ENCODE measurements at places on chromosomes 12 and 14.

- DNase-seq = no peak
Observed at GRCh38 chr14:34035177-34035933, 84.5 kb upstream of the EGLN3 start.

DNA sequence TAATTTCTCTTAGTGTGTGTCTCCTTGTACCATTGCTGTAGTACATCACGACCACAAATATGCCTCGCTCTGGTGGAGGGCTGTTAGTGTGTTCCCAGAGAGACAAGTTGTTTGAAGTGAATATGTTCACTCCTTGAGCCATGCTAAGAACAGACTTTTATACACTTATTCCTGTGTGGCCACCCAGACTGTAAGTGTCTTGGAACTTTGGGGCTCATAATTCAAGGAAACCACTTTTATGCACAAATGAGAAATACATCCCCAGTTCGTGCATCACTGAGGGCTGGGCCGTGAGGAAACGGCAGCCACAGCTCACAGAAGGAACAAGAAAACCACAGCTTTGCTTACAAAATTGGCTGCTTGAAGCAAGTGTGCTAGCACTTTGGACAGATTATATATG is 362.2 kb upstream of the DDHD1 start:
- no peak for DNase-seq

- no peak for DNase-seq
Observed at GRCh38 chr12:116459011-116459875, 99.9 kb upstream of the MAP1LC3B2 start.

DNA sequence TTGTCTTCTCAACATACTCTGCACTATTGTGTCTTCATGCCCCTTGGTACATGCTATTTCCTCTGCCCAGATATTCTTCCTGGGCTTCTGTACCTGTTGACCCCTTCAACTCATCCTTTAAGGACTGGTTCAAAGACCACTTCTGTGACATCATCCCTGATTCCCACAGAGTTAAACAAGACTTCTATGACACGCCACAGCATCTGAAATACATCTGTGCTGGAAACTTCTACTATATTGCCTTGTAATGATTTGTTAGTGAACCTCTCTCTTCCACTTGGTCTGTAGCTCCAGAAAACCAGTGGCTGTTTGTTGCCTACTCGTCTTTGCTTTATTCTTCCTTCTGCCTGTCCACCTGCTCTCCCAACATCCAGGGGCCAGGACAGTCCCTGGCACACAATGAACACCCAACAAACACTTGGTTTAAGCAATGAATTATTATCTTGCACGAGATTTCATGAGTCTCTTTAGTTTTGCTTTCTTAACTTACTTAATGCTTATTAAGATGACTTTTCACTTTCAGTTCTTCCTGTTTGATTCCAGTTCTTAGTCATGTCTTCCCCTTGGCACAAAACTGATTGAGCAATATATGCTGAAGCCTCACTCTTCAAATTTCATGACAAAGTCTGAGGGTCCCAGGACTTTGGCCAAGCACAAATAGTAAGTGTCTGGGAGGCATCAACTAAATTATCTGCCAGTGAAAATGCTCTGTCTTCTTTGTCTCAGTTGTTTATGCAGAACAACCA is 485.9 kb downstream of the APAF1 start:
- DNase-seq = no peak

DNA sequence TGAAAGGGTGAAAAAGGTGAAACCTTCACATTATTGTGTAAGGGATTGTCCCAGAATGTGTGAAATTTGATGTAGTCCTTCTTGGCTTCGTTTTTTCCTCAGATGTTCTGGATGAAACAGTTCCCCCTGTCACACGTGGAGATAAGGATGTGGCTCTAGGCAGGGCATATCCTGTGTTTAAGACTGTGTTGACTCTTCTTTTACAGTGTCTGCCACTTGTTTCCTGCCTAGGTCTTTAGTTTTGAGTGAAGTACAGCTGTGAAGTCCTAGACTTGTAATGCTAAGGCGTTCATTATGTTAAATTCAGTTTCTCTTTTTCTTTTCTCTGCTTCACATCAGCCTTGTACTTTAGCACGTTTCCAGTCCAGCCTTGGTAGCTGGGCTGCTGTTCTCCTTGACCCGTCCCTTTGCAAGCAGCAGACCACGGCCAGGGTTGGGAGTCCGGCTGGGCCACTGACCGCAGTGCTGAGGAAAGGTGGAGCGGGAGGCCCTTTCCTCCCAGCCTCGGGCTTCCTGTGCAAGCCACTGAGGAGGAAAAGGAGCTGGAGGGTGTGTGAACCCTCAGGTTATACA is 59.1 kb downstream of the RASSF3 start:
- DNase-seq = no peak

DNA sequence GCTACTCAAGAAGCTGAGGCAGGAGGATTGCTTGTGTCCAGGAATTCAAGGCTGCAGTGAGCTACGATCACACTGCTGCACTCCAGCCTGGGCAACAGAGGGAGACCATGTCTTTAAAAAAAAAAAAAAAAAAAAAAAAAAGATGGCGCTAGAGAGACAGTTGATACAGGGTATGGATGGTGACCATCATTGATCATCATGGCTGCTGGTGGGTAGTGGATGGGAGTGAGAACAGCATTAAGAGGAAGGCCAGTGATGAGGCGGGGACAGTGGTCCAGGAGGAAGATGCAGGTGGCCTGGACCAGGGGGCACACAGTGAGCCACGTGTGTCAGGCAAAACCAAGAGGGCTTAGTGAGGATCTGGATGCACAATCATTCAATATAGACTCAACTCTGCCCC is 26.8 kb upstream of the MAP1LC3B2 start:
- DNase-seq = no peak

DNA sequence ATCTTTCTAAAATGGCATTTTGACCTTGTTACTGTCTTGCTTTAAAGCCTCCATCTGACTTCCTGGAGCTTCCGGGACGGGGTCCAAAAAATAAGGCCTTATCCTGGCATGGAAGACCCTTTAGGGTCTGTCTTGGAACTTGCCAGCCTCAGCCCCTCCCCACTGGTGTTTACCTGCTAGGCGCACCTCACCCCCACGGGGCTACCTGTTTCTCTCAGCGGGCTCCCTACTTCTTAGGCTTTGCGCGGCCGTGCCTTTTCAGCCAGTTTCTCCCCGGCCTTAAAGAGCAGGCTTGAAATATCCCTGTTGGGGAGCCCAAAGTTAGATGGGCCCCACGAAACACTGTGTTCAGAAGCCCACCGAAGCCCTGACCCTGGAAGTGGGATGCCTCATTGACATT is 5.1 kb downstream of the RTL1 start:
- DNase-seq = no peak

DNA sequence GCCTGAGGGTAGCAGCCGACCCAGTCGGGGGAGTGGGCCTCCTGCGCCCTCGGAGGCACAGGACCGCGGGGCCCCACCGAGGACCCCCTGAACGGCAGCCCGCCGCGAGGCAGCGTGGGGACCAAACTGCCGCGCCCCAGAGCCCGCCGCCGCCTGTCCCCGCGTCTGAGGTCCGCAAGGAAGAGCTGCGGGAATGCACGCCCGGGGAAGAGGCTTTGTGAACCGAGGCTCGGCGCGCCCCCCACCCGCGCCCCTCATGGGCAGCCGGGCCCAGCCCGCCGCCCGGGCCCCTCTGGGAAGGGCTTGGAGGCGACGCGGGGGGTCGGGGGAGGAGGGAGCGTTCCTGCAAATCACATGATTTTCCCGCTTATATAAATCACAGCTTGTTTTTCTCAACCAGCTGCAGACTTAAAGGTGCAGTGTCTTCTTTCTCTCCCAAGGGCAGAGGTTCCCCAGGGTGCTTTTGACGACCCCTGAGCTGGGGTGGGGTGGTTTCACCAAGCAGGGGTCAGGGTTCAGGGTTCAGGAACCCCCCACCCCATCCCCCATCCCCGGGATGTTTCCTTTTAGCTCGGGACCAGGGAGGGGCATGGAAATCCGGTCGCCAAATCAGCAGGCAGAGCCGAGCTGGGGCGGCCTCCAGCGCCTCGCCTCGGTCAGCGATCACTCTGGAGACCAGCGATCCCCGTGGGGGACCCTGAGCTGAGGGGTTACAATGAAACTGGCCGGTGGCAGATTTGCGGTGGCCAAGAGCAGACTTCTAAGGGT is 44.7 kb upstream of the ATP23 start:
- DNase-seq = no peak

DNA sequence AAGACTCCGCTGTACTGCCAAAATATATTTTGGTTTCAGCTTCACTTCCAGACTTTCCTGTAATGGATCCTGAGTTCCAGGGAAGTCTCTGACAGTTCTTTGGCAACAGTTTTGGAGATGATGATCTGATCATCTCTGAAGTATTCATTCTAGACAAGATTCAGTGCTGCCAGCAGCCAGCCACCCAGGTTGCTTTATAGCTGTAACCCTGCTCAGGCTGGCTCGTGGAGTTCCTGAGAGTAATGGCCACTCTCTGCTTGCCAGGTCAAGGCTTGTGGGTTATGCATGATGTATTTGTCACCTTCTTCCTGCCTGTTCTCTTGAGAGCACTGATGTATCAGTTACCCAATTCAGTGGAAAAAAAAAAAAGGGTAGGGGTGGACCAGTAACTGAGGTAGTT is 124.3 kb downstream of the PPHLN1 start:
- DNase-seq = no peak

DNA sequence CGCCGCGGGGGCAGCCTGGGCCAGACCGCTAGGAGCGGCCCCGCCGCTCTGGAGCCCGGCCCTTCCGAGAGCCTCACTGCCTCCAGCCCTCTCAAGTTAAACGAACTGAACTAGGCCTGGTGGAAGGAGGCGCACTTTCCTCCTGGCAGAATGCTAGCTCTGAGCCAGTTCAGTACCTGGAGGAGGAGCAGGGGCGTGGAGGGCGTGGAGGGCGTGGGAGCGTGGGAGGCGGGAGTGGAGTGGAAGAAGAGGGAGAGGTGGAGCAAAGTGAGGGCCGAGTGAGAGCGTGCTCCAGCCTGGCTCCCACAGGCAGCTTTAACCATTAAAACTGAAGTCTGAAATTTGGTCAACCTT is 5.3 kb downstream of the LTB4R start:
- DNase-seq = no peak

- DNase-seq = no peak
Observed at GRCh38 chr12:6250343-6250742, 50.1 kb downstream of the CD9 start.

- DNase-seq = no peak
Observed at GRCh38 chr14:103522649-103523574, at the start of gene CKB. Gene CKB, minus strand, starts transcription at chr14:103522830. Its CDS starts 337 bp downstream, at chr14:103522493.

DNA sequence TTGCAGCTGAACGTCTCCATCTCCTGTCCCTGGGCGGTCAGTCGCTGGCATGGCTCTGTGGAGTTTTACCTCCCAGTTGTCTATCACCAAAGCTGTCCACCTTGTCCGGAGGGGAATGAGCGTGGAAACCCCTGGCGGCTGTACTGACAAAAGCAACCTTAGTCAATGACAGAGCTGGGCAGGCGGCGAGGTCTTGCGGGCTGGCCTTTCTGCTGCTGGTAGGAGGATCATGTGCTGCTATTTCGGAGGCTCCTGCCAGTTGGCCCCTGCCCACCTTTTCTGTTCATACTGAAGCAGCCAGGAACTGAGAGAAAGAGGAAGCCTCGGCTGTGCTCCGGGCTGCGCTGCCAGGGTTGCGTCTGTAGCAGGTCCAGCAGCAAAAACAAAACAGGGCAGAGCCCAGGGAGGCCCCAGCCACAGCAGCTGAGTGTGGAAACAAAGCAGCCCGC is 57.7 kb downstream of the HMGA2 start:
- DNase-seq = no peak

GRCh38 chr12:68231229-68231628 is 5.6 kb upstream of the IL26 start:
- no peak for DNase-seq

GRCh38 chr14:43625294-43625693 is 881.8 kb downstream of the FSCB start:
- no peak for DNase-seq

DNA sequence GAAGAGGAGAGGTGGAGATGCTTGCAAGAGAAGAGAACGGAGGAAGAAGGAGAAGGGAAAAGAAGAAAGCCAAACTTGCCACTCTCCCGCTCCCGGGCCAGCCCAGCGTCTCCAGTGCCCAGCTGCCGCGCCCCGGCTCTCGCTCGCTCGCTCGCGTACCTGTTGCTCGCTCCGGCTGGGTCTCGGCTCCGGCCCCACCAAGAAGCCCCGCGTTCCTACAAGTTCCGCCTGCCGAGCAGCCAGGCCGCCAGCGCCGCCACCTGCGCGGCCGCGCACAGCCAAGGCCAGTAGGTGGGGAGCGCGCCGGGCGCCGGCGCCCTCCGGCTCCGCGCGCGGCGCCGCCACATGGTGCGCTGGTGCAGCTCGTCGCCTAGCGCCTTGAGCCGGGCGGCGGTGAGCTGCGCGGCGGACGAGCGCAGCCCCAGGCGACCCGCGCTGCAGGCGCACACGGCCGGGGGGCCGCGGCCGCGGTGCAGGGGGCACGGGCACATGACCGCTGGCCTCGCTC is 370 bp downstream of the HRK start:
- peak; percentile 3 for DNase-seq

GRCh38 chr12:52232203-52232673 is 805 bp upstream of the KRT7 start:
- DNase-seq = no peak

DNA sequence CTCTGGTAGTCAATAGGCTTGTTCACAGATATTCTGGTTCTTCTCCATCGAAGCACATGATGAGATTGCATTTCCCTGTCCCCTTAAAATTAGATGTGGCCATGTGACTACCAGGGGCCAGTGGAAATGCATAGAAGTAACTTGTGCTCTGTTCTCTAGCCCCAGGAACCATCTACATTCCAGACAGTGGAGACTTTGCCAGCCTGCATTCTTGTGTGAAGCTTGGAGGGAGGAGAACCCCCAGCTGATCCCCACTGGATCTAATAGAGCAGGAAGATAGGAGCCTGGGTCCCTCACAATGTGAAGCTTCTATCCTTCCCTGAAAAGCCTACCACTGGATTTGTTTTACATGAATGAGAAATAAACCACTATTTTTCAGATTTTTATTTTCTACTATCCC is 130.1 kb downstream of the KITLG start:
- no peak for DNase-seq

- no peak for DNase-seq
Observed at GRCh38 chr12:4011597-4011996, 138.4 kb upstream of the PARP11 start.

DNA sequence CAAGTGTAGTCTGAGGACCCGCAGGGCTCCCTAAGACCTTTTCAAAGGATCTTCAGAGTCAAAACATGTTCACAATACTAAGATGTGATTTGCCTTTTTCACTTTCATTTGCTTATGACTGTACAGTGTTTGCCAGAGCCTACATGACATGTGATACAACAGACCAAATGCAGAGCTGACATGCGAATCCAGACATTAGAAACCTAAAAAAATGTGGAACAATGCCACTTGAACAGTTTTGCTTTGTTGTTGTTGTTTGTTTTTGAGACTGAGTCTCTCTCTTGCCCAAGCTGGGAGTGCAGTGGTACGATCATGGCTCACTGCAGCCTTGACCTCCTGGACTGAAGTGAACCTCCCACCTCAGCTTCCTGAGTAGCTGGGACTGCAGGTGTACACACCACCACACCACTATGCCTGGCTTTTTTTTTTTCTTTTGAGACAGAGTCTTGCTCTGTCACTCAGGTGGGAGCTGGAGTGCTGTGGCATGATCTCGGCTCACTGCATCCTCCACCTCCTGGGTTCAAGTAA is 5.3 kb upstream of the RAB35 start:
- DNase-seq = no peak

DNA sequence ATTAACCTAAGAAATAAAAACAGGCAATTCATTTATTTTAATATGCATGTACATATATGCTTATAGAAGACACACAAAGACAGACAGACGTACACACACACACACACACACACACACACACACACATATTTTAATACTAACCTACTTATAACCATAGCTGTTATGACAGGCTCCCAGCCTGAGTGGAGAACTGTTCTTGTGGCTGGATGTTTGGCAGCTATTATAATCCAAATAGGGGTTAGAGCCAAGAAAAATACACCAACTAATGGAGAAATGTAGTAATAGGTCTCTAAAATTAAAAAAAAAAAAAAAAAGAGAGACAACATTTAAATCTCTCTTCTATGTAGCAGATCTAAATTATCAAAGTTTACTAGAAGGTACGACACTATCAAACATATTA is 91.8 kb downstream of the SLC41A2 start:
- no peak for DNase-seq

Measured in activated CD4-positive, CD25-positive, alpha-beta regulatory T cell (primary cell).